ENCODE measurements at places on chromosomes 11 and 22.

DNA sequence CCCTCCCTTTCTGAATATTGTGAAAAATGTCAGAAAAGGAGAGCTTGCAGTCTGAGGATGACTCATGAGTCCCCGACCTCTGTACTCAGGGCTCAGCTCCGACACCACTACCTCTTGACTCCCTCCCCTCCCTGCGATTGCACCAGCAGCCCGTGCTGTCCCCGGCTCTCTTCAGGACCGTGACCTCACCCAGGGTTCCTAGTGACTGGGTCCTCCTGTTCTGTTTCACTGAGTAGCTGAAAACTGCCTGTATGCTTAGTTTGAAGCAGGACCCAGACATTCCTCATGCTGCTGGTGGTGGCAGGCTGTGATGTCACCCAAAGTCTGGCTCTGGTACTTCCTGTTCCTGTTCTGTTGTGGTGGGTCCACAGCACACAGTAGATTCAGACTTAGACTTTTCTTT is 11.7 kb downstream of the PHRF1 start:
- peak; percentile 57 for DNase-seq

- no peak for DNase-seq
These were observed 6.6 kb downstream of the TRIM34 start for GRCh38 chr11:5631417-5631816.

DNA sequence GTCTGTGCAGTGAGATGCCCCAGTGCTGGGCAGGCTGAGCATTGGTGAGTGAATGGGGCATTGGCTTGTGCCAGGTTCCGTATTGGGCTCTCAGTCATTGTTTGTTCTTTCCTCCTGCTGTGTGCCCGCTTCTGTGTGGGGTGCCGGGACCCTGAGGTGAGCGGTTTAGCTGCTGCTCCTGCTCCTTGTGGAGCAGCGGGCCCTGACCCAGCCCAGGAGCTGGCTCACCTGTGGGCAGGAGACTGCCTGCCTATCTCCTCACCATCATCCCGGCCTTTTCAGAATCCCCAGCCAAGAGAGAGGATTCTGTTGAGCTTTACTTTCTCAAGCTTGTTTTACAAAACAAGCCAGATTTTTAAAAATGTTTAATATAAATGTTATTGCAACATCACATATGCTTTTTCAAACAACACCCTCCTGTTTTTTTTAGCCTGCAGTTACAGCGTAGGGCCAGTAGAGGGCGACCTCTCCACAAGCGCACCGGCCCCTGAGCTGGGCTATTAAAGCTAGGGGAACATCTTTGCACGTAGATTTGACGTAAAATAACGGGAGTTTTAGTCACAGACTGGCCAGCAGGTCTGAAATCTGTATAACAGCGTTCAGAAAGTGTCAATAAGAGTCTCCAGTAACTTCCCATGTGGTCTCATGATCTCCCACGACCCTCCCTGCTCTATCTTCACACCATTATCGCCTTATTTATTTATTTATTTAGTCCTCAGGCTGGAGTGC is 25.1 kb upstream of the RELT start:
- DNase-seq, result peak; percentile 28

- no peak for DNase-seq
These were observed 1.9 kb downstream of the CDON start for GRCh38 chr11:126060757-126061171.

GRCh38 chr11:35949242-35949641 is 5.4 kb downstream of the LDLRAD3 start:
- DNase-seq, result no peak

DNA sequence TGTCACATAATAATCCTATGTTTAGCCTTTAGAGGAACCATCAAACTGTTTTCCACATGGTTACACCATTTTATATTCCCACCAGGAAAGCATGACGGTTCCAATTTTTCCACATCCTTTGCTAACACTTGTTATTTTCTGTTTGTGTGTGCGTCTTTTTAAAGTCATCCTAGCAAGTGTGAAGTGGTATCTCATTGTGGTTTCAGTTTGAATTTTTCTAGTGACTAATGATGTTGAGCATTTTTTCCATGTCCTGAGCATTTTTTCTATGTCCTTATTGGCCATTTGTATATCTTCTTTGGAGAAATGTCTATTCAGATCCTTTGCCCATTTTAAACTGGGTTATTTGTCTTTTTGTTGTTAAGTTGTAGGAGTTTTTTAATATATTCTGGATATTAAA is 53.7 kb upstream of the DEPDC7 start:
- DNase-seq, result no peak

- no peak for DNase-seq
These were observed 175.5 kb downstream of the ADAMTS15 start for GRCh38 chr11:130623670-130624668.

DNA sequence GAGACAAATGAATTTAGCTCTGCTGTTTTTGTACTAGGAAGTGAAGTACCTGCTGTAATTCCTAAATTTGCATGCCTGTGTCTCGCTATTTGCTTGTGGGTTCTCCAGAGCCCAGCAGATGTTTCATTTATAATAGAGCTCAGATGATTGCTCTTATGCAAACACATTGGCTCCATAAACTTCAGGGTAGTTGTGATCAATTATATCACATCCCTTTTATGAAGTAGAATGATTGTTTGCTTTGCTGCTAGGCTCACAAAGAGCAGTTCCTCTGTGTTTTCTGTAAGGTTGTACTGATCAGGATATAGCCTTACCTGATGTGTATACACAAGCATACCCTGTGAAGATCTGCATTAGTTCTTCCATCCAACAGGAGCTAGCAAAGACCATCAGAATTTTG is 64.1 kb downstream of the C11orf87 start:
- no peak for DNase-seq
